NCI-H1694 (cell line): ENCODE measurements at places on chromosomes 7 and 10.

DNA sequence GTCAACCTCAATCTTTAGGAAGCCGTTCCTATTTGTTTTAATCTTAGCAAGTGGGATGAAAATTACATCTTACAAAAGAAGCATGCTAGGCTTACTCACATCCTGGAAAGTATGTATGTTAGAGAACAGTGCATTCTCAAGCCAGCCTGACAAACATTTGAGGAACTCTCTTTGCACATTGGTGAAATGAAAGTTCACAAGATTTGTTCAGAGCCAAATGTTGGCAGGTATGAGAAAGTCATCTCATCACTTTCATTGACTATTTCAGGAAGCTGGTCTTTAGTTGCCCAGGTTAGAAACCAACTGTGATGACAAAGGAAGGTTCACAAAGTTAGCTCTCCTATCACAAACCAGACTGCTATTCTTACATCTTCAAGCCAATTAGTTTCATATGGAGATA lies 57.1 kb downstream of the ABCB1 start:
- no peak for DNase-seq

- DNase-seq, result no peak
Measured at GRCh38 chr7:139829025-139829774, at the start of gene TBXAS1. TSS of gene TBXAS1 (plus strand) at chr7:139829264. CDS start at chr7:139829391, 127 bp downstream.

GRCh38 chr7:108920490-108920889 lies 350.8 kb downstream of the DNAJB9 start:
- DNase-seq, result no peak

DNA sequence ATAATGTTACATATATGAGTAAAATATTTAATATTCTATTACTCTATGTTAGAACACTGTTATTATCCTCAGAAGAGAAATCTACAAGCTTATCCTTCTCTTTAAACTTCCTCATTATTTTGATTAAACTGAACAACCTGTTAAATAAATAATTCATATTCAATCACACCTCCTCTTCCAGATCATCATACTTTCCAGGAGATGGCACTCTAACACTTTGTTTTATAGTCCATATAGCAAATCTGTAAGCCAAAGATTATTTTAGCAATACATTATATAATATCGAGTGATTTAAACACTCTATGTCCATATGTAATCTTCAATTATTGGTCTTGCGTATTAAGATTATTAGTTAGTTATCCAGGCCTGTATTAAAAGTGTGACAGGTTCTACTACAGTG lies 694.1 kb downstream of the ANKRD7 start:
- DNase-seq, result peak; percentile 39

GRCh38 chr10:51162002-51162401 lies 87.7 kb downstream of the PRKG1 start:
- DNase-seq, result no peak

DNA sequence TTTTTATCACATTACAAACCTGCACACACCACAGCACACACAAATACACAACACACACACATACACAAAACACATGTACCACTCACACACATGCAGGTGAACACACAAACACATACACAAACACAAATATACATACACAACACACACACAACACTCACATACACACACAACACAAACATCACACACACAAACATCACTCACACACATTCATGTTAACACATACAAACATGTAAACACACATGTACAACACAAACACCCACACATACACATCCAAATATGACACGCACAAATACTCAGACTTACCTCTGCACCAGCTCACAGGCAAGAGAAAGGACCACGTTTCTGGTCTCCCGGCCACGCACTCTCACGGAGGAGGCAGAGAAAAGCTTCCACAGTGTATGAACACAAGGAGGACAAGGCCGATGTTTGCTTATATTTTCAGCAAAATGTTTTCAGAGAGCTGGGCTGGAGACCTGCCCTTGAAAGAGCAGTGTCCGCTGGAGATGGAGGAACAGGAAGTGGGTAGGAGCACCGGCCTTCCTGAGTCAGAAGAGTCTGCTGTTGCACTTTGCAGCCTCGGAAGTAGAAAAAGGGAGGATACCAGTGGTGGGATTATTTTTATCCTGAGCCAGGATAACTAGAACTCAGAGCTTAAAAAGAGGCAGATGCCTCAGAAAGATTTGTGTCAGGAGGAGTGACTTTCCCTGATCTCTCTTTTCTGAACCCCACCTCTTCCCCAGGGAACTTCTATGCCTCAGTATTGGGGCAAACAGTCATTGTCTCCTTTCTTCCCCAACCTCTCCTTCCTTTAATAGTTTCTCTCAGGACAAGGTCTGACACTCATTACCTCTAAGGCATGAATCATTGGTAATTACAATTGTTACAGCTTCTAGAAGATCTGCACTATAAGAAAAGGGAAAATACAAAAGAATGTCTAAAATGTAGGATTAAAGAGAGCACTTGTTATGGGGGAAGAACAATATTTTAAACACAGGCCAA lies at the start of gene GIMAP6:
TSS of gene GIMAP6 (minus strand) at position 520 of the 999 bp plus-strand sequence. CDS start 2,243 bp downstream, outside the sequence.
- no peak for DNase-seq

GRCh38 chr7:28953633-28954032 lies 4.5 kb downstream of the TRIL start:
- DNase-seq, result no peak

DNA sequence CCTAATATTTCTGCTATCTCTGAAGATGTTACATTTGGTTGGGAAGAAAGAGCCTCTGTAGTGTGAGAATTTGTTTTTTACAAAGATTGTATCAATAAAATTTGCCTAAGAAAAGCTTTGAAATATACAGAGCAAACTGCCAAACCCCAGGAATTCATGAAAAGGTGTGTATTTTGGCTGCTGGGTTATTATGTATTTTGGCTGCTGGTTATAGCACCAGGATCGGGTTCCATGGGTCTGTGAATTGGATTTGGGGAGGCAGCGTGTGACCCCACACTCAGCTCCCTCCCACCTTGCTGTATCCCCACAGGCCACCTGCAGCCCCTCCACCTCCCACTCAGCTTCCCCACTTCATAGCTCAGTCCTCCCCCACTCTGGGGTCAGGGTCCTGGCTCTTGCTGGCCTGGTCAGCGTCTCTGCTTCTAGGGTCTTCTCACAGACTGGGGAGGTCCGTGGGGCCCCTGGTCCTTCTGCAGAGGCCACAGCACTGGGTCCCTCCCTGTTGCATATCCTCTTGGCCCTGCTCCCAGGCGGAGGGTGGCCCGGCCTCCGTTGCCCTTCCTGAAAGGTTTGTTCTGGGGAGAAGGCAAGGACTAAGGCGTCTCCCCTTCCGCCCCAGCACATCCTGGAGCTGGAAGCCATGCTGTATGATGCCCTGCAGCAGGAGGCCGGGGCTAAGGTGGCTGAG lies 24.0 kb upstream of the DPYSL4 start:
- no peak for DNase-seq

GRCh38 chr10:52771534-52772445 lies 794 bp downstream of the MBL2 start:
- DNase-seq, result no peak

GRCh38 chr10:121788115-121788514 lies 139.7 kb downstream of the ATE1 start:
- no peak for DNase-seq

DNA sequence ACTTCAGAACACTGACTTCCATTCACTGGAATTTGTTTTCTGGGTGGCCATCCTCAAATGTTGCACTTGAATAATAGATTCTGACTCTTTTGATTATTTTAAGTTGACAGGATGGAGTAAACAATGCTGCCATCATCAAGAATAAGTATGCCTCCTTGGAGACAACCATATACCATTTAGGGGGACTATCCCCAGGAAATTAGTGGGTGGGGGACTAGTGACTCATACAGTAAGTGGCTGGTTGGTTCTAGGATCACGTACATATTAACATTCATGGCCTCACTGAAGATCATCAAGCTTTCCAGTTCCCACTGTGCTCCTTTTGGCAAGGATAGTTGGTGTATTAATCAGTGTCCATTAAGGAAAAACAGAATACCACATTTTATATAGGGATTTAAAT lies 615.2 kb downstream of the CCSER2 start:
- DNase-seq, result no peak

- DNase-seq, result no peak
Measured at GRCh38 chr7:70063927-70064326, 465.7 kb downstream of the AUTS2 start.

GRCh38 chr7:27124902-27125689 lies 5.5 kb downstream of the HOXA4 start:
- DNase-seq, result no peak

- no peak for DNase-seq
Measured at GRCh38 chr10:5906651-5907050, 16.6 kb downstream of the FBH1 start.

DNA sequence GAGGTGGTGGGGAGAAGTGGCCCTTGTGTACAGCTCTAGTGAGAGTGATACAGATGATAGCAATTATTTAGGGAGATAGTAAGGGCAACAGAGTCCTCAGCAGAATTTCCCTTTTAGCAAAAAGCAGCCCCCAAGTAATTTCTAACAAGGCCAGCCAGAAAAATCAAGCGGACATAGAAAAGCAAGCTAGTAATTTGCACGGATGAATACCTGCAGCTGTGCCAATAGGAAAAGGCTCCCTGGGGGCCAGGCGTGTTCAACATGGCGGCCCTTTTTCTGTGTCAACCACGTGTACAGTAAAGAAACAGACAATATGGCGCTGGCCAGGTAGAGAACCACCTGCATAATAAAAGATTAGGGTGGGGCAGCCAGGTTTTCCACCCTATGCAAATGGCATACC lies 7.4 kb downstream of the MCM10 start:
- no peak for DNase-seq

DNA sequence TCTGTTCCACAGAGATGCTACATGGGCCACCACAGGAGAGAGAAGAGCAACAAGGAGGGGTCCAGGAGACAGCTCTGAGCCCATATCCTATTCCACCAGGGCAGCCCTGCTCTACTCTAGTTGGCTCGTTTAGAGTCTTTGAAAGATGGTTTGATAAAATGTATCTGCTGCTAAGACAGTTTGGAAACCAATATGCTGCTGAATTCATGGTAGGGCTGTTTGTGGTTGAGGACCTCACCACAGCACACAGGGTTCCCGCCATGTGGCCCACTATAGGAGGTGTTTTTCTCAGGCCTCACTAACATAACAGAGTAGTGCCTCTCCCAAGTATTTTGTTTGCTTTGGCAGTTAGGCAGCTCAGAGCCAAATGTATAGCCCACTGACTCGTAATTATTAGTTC lies 35.8 kb upstream of the ZC3HAV1L start:
- no peak for DNase-seq

GRCh38 chr10:17850501-17850900 lies 41.4 kb downstream of the MRC1 start:
- no peak for DNase-seq

DNA sequence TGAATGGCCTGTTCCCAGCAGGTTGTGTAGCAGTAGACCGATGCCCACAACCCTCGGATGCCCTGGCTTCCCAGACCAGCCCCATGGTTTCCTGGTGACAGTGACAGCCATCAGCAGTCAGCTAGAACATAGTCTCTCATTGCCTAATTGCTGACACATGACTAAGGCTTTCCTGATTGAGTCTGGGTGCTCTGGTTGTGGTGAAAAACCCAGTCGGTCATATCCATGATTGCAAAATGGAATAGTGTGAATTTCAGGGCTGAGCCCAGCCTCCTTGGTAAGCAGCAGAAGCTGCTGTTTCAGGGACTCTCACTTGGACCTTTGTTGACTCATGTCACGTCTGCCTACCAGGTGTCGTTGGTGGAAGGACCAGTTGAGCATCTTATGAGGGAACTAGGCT lies 36.6 kb downstream of the POR start:
- no peak for DNase-seq

GRCh38 chr7:72540106-72540611 lies 128.0 kb upstream of the CALN1 start:
- no peak for DNase-seq

- no peak for DNase-seq
Measured at GRCh38 chr7:142602756-142603155, 146.5 kb upstream of the PRSS1 start.

GRCh38 chr10:11320809-11321520 lies 290.5 kb downstream of the USP6NL start:
- DNase-seq, result no peak

DNA sequence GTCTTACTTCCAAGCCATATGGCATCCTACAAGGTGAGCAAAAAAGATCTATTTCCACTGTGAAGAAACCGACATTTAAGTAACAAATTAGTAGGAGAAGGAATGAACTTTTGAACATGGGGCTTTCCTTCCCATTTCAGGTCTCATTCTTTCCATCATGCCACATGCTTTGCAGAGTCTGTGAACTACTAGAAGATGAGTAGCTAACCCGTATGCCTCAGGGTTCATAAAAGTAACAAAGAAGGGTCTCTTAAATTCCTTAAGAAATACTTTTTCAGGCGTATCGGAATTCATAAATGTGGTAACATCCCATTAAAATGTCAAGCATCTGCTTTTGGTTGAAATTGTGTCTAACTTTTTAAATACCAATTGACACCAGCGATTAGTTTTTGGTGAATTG lies 81.3 kb upstream of the TNS3 start:
- no peak for DNase-seq

DNA sequence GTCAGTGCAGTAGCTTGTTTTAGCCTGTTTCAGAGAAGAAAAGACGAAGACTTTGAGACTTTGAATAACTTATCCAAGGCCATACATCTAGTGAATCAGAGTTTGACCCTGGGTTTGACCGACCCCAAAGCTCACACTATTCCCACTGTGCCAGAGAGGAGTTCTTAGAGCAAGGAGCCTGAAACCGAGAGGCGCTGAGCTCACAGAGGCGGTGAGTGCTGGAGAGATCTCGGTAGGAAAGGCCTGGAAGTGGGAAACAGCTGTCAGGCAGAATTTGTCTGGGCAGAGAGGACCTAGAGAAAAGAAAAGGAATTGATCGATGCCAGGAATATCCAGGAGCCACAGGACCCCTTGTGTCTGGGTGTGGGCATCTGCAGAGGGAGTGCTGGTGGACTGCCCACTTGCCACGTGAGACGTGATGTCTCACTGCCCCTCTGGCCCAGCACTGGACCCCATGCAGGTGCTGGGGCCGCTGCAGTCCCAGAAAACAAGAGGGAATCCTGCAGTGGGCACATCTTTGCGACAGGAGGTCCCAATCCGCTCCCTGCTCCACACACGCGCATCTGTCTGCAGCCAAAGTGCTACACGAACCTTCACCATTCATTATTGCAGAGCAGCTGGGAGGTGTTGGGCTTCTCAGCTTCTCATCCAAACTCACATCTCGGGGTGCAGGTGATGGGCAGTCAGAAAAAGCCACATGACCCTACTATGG lies 6.2 kb downstream of the CALML3 start:
- no peak for DNase-seq

- DNase-seq, result no peak
Measured at GRCh38 chr10:119494236-119495020, 48.1 kb downstream of the RGS10 start.

- no peak for DNase-seq
Measured at GRCh38 chr7:143300959-143301935, 13.1 kb downstream of the CASP2 start.

GRCh38 chr7:29853072-29853471 lies 46.8 kb downstream of the WIPF3 start:
- DNase-seq, result peak; percentile 12
